ENCODE measurements at places on chromosomes 7 and 10.

GRCh38 chr7:3154881-3155494, 111.3 kb upstream of the CARD11 start:
- DNase-seq: peak; percentile 18

DNA sequence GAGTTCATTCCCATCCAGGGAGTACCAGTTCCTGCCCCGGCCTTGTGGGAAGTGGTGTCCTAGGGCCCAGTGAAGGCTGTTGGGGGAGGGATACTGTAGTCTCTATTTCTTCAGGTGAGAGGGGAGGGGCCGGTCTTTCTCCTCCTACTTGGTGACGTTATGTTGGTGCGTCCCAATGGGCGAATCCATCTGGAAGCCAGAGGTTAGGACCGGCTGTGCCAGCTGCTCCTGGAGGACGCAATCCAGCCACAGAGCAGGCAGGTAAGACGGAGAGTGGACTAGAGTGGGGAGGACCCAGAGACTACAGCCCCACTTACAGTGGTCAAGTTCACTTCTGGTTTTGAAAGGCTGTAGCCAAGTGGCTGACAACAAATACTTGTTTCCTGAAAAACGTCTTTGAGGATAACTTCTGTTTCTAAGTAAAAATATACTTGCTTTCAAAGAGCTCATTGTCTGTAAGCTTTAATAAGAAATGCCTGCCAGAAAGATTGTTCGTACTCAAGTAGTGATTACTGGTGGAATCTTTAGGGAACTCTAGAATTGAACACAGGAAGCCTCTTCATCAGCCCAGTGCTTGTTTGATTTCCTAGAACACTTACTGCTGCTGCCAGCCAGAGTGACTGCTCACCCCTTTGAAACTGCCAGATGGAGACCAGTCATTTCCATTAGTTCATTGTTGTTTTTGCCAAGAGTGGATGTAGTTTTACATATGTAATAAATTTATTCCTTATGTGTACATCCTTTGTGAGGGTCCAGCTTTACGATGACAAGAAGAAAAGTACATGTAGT, 25.4 kb downstream of the RBM33 start:
- no peak for DNase-seq

GRCh38 chr7:50146692-50147091, 53.6 kb upstream of the ZPBP start:
- no peak for DNase-seq

GRCh38 chr10:27145937-27146336, 8.2 kb downstream of the YME1L1 start:
- no peak for DNase-seq

DNA sequence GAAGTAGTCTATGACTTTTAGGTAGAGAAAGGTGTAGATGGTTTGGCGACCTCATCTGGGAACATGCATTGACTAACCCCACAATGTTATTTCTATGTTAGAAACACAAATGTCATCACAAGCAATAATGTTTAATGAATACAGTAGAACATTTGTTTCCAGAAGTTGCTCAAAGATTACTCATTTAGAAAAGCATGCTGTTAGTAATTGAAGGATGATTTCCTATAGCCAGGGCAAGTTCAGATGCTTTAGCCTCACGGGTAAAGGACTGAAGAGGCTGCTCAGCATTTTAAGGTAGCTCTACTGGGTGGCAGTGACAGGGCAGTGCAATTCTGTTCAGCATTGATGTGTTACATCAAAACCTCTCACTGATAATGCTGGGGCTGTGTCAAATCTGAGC, 199.3 kb upstream of the FZD1 start:
- DNase-seq: no peak

GRCh38 chr10:19412531-19412930, 363.9 kb downstream of the MALRD1 start:
- DNase-seq: no peak

DNA sequence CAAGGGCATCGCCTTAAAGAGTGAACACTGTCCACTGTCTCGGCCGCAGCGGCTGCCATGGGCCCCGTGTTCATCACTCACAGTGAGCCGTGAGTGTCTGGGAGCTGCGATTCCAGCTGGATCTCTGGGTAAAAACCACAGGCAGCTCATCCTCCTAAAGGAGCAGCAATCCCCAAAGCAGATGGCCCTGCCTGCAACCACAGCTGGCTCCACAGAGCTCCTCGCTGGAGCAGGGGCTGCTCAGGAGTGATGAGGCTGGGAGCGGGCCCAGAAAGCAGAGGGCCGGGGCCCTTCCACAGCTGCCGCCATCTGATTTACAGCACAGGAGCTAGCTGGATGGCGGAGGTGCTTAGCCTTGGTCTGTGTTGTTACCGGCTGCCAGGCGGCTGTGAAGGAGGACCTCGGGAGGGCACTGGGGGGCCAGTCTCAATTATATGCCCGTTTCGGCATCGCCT, 6.6 kb upstream of the TMEM184A start:
- DNase-seq: no peak

DNA sequence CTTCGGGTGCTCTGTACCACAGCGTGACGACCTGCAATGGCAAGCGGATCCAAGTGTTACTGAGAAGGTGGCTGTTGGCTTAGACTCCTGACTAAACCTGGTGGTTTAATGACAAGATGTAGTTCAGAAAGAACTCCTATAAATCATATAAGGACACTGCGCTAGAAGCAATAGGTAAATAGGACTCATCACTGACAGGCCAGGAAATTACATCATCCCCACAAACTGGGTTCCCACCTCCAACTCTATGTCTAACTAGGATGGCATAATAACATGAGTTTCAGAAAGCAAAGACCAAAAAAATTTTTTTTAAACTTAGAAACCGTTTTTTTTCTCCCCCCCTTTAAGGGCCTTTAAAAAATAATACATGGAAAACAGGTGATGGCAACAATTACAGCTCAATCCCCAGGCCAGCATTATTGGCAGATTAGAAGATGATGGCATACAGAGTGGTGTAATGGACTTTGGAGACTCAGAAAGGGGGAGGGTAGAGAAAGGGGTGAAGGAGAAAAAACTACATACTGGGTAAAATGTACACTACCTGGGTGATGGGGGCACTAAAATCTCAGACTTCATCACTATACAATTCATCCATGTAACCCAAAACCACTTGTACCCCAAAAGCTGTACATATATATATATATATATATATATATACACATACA, 81.4 kb upstream of the FAM133B start:
- DNase-seq: no peak

DNA sequence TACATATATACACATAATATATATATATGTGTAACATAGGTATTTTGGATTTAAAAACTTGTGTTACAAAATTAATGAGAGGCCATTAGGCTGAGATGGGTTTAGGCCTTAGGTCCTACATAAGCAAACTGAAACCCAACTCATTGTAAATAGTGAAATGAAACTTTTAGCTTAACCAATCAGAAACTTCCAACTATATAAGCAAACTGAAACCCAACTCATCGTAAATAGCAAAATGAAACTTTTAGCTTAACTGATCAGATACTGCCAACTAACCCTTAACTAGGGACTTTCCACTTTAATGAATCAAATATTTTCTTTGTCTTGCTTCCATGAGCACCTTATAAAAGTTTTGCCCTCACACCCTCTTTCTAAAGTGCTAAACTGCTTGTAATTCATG, 17.3 kb upstream of the SAMD9L start:
- no peak for DNase-seq

DNA sequence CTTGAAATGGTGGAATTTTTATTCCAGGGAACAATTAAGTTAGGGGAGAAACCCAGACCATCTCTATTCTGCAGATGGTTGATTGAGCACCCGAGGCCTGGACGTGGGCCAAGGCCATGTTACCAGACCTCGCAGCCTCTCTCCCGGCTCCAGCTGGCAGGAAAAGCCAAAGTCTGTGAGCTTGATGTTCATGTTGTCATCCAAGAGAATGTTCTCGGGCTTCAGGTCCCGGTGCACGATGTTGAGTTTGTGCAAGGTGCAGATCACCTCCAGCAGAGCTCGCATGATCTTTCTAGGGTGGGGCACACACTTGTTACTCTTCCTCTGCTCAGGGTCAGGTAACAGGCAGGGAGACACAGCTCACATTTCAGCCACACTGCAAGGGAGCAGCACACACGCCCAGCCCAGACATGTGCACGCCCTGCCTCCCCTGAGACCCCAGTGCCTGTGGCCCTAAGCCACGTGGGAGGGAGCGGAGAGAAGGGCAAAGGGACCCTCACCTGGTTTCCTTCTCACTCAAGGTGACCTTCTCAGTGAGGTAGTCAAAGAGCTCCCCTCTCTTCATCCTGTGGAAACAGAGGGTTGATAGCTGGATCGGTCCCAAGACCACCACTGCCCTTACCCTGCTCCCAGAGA, 9.5 kb downstream of the PHKG1 start:
- DNase-seq: no peak

- no peak for DNase-seq
These were observed 61.4 kb upstream of the CYP26C1 start for GRCh38 chr10:92999191-92999590.

GRCh38 chr10:93806903-93807302, 49.2 kb downstream of the LGI1 start:
- DNase-seq: no peak

GRCh38 chr7:81869670-81870069, 99.8 kb upstream of the HGF start:
- DNase-seq: no peak

DNA sequence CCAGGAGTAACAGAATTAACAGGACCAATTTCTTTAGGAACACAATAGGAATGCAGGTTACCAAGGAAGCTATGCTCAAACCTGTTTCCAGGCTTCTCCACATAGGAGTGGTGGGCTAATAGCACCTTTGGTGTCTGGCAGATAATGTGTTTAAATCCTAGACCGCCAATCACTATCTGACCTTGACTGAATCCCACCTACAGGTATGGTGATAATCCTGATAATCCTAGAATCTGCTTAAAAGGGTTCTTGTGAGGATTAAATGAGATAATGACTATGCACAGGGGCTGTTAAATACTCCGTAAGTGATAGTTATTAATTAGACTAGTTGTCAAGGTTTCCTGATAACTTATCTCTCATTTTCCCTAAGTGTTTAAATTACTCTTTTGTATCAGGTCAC, 81.2 kb downstream of the EPC1 start:
- no peak for DNase-seq

GRCh38 chr7:28036696-28037095, 143.9 kb downstream of the JAZF1 start:
- DNase-seq: no peak

DNA sequence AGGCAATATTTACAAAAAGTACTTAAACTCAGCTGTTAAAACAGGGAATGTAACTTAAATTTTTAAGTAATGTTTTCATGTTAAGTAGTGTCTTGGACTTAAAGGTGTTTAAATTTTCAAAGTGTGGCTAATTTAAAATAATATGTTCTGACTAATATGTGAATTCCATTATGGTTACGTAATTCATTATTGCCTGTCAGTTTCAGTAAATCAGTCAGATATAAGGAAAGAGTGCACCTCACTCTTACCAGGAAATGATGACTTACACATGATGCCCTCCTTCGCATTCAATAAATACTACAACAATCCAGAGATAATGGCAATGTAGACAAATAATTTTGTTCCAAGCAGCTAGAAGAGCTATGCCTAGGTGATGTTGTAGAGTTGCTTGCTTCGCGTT, 69.0 kb upstream of the WNT16 start:
- DNase-seq: no peak

DNA sequence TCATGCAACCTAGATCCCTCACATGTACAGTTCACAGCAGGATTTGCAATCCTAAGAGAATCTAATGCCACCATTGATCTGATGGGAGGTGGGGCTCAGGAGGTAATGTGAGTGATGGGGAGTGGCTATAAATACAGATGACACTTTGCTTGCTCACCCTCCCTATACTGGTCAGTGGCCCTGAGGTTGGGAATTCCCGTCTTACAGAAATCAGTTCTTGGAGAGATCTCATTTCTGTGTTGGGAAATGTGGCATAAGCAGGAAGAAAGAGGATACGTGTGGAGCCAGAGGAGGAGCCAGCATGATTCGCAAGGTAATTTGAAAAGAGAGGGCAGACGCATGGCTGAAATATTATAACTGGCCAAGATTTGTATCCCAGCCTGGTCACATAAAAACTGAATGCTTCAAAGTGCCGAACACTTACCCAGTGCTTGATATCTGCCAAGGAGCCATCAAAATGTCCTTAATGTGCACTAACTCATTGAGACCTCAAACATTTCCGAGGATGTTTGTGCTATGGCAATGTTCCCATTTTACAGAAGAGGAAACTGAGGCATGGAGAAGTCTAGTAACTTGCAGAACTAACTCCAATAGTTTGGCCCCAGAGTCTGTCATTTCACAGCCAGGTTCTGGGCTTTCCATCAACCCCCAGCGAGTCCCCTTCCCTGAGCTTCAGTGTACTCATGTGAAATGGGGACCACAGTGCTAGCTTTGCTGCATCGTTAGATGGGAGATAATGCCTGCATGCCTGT, 5.5 kb upstream of the IKZF1 start:
- DNase-seq: no peak

GRCh38 chr7:2754086-2754485, 66.1 kb downstream of the AMZ1 start:
- no peak for DNase-seq

GRCh38 chr10:78981257-78981969, 87.4 kb upstream of the ZMIZ1 start:
- no peak for DNase-seq

DNA sequence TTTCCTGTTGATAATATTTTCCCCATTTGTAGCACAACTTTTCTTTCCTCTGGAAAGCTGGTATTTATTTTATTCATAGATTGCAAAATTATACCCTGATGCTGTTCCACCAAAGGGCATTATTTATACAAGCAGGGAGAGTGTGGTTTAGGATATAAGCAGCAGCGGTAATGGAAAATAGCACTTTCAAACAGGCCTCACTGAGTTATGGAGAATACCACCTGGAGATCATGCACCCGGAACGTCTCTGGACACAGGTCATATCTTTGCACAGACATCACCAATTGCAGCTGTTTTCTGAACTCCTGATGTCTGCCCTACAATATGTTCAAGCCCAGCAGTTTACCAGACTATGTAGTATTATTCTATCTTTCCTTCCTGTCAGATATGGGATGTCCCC, 2.0 kb upstream of the CALD1 start:
- no peak for DNase-seq

DNA sequence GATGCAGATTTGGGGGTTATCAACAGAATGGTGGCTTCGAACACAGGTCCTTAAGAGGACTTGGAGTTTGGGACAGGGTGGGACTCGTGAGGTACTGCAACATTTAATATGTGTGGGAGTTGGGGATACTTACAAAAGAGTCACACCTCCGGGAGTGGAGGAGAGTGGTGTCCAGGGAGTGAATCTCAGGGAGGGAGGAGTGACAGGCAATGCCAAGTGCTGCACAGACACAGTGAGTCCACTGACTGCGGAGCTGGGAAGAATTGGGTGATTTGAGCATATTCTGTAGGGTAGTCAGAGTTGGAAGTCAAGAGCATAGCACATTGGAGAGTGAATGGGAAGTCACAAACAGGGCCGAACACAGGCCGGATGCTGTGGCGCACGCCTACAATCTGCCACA, 5.1 kb downstream of the UBE3C start:
- DNase-seq: no peak
